Stimulated activated CD4-positive, alpha-beta T cell treated with anti-CD3 and anti-CD28 coated beads, Interleukin-2, amount 100 ng/mL, for 4 hours (primary cell): ENCODE measurements at places on chromosomes 13 and 19.
A peak's percentile ranks its signal among the peaks of the same experiment; 100 is the strongest.

GRCh38 chr19:56681702-56682101 is 10.1 kb upstream of the ZNF835 start:
- DNase-seq = no peak

GRCh38 chr13:98374750-98375149 is 197.7 kb upstream of the RNF113B start:
- no peak for DNase-seq

DNA sequence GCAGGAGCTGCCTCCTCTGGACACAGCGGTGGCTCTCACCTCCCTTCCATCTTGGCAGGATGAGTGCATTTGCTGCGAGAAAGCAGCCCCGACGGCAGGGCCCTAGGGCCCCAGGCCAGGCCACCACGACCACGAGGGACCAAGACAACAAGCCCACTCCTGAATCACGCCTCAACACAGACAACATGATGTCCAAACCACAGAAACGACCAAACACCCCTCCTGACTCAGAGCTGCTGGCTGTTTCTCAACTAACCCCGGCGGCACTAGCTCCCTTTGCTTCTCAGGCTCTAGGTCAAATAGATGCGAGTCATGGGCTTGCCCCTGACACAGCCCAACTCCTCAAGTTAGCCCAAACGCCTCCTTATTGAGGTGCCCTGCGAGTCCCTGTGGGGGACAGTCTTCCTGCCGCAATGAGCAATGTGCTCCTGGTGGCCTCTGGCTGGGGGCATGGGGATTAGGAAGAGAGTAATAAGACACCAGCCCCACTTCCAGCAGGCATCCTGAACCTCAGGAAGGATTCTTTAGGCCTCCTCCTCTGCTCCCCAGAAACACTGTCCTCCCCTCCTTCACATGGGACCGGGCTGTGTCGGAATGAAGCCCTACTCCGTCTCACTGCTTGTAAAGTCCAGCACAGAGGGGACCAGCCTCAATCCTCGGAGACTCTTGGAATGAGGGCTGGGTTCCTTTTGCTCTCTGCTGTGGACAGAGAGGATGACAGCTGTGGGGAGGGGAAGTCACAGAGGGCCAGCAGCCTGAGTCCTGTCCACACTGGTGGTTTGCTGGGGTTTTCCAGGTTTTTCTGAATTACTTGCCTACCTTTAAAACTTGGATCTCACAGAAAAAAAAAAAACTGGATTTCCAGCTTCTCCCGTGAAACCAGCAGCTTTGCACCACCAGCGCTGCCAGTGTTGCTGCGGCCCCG is 6.9 kb upstream of the ATF5 start:
- no peak for DNase-seq

GRCh38 chr13:36347531-36348210 is 1.5 kb upstream of the SPART start:
- DNase-seq = no peak

DNA sequence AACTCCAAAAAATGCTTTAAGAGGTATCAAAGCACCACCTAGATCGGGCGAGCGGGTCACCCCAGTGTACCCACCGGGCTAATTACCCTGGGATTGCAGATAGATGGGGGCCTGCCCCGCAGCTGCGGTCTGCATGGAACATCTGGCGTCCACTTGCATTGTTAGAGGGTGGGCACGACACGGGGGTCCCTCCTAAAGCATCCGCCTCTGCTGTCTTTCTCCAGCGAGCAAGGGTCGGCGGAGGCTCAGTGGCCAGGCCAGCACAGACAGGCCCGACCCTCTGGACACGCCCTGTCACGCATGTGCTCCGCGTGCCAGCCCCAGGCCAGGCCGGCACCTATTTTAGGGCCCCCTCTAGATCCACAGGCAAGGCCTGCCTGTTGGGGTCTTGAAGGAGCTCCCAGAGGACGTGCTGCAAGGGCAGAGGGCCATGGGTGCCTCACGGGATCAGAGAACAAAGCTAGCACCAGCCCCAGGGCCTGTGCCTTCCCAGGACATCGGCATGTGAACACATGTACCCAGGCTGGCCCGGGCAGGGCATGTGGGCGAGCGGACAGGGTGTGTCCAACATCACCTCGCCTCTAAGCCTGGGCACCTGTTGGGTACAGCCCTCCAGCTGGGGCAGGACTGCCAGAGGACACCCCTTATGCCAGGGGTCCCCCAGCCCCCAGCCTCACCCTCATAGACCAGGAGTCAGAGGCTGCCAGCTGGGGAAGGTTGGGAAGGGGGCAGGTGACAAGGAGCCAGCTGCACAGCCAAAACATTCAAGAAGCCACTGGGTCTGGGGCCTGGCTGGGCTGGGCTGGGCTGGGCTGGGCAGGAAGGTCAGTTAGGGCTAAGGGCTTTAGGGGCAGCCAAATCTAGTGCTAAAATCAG is 35.6 kb upstream of the NANOS3 start:
- no peak for DNase-seq

- no peak for DNase-seq
Observed at GRCh38 chr19:47430041-47430802, 10.9 kb upstream of the MEIS3 start.

DNA sequence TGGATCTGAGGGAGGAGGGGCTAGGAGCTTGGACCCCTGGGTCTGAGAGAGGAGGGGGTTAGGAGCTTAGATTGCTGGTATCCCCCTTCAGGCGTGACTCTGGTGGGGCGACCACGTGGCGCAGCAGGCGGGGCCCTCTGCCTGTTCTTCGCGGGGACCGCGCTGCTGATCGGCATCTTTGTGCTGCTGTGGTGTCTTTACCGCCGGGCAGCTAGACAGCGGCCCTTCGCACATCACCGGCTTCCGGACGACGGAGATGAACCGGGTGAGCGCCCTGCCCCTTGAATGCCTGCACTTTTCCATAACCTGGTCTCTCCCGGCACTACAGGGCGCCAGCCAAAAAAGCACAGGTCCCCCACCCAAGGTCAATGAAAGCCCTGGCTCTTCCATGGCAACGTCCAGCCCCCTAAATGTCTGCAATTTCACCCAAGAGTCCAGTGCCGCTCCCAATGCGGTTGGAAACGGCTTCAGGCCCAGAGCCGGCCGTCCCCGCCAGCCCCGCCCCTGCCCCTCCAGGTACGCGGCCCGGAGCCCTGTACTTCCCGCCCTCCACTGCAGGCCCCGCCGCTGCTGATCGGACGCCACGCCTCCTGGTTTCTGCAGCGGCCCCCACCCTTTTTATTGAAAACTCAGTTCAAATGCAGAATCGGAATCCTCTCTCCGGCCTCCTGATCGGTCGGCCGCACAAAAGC is 2.8 kb downstream of the GFY start:
- DNase-seq = no peak

DNA sequence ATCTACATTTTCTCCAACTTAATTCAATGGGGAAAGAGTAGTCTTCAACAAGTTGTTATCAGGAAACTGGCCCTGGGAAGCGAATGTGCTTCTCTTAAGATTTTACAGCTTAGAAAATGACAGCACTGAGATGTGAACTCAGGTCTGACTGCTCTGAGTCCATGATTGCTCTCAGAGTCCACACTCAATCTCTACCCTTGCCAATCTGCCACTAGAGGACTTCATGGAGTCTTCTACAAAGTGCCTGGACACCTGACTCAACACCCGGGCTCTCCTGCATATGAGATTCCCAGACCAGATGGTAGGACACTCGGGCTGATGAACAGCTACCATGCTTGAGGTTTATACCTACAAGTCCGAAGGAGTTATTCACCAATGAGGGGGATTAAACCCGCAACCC is 74.8 kb downstream of the ABCC4 start:
- DNase-seq = no peak

GRCh38 chr13:72545030-72545719 is 182.3 kb downstream of the MZT1 start:
- DNase-seq = no peak

DNA sequence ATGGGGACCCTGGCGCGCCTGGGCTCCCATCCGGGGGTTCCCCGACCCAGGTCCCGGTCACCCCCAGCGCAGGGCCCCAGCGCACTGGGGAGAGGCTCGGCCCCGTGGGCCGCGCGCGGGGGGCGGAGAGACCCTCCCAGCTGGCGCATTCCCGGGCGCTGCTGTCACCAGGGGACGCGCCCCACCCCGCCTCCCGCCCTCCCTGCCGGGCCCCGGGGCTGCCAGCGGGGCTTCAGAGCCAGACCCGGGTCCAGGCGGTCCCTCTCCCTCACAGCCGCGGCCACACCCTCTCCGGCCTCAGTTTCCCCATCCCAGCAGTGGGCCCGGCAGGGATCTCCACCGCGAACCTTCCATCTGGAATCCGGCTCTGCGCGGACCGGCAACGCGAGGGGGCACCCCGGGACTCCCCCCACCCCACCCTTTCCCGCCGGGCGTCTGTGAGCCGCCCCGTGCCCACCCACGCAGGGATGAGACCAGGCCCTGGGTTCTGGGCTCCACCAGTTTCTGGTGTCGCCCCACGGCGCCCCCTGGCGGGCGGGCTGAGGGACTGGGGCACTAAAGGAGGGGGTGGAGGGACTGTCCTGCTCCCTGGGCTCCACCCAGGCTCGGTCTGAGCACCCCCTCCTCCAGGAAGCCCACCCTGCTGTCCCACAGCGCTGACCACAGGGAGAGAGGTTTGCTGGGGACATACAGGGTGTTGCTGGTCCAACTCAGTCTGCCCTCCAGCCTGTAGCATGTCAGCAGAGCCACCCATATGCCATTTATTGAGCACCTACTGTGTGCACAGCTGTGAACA is 878 bp upstream of the ADAMTSL5 start:
- peak; percentile 62 for DNase-seq

GRCh38 chr13:27293076-27293691 is 22.6 kb downstream of the RASL11A start:
- no peak for DNase-seq

- no peak for DNase-seq
Observed at GRCh38 chr13:100098445-100099116, 9.7 kb downstream of the PCCA start.

- no peak for DNase-seq
Observed at GRCh38 chr13:43153436-43154090, 130.2 kb downstream of the DNAJC15 start.

DNA sequence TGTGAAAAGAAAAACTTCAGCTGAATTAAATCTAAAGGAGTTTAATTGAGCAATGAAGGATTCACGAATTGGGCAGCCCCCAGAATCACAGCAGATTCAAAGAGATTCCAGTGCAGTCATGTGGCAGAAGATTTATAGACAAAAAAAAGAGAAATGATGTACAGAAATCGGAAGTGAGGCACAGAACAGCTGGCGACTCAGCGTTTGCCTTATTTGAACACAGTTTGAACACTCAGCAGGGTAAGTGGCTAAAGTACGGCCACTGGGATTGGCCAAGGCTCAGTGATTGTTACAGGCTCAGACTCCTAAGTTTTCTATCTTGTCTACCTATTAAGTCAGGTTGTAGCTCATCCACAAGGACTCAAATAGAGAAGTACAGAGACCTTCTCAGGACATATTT is 11.6 kb upstream of the CFAP97D2 start:
- no peak for DNase-seq

DNA sequence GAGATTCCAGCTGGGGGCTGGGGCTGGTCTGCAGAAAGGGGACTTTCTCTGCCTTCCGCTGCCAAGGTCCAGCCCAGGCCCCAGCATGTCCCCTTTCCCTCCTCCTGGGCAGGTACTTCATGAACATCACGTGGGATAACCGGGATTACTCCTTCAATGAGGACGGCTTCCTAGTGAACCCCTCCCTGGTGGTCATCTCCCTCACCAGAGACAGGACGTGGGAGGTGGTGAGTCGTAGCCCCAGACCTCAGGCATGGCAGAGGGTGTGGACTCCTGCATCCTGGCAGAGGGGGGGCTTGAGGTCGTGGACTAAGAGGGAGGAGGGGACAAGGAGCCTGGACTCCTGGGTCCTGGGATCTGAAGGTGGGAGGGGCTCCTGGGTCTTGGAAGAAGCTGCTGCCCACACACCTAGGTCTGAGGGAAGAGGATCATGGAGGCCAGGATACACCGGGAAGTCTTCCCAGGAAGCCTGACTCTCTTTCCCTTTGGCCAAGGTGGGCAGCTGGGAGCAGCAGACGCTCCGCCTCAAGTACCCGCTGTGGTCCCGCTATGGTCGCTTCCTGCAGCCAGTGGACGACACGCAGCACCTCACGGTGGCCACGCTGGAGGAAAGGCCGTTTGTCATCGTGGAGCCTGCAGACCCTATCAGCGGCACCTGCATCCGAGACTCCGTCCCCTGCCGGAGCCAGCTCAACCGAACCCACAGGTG is 20.6 kb downstream of the GRIN2D start:
- DNase-seq = no peak

GRCh38 chr13:111663953-111664421 is 343.5 kb downstream of the TEX29 start:
- DNase-seq = no peak

DNA sequence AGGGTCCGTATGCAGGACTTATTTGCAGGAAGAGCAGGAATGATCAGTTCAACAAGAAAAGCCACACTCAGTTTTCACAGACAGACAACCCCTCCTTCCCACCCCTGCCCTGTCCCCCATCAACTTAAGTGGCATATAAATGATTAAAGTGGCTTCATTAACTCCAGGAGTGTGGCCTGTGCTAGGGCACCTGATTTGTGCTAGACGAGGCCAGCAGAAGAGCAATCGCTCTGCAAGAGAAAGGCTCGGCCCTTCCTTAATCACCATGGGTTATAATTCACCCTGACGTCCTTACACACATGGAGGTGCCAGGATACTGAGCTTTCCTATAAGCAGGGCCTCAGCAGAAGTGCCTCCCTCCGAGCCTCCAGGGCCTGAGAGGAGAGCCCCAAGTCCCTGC is 14.6 kb downstream of the C19orf12 start:
- DNase-seq = no peak

DNA sequence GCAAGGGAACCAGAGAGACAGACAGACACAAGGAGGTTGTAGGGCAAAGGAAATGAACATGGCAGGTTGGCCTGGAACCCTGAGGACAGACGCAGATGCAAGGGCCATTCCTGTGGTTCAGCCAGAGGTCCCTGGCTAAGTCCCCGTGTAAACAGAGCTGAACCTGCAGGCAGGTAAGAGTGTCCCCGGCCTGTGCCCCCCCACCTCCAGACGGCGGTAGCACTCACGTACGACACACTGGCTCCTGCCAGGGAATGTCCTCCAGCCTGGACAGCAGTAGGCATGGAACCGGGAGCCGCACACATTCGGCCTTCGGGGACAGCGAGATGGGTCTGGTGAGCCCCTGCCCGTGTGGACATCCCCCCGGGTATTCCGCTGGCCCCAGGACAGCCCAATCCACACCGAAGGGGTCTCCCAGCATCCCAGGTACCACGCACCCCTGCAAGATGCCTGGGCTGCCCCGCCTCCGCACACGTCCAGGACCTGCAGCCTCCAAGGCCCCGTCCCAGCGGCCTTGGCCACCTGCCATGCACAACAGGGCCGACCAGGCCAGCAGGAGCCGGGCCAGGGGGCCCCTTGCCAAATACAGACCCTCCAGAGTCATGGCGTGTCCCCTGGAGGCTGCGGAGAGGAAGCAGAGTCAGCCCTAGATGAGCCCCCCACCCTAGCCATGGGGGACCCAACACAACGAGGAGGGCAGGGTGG is 2.4 kb downstream of the FBN3 start:
- no peak for DNase-seq

DNA sequence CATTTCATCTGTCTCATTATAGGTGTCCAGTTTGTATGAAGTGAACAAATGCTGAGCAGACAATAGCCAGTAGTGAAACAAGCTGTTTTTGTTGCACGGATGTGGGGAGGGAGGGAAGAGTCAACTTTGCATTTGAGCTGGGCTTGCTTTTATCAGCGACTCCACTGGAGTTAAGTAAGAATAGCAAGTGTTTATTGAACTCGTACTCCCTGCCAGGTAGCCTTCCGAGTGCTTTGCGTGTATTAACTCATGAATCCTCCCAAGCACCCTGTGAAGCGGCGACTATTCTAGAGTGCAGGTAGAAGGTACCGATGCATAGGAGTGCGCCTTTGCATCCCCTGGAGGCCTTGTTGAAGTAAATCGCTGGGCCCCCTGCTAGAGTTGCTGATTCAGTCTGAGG is 4.7 kb upstream of the ZNF444 start:
- DNase-seq = no peak

GRCh38 chr13:29136341-29136740 is 316.2 kb downstream of the MTUS2 start:
- no peak for DNase-seq
